IPS DF 19.7 (cell line): ENCODE measurements at places on chromosomes 12 and 14.

DNA sequence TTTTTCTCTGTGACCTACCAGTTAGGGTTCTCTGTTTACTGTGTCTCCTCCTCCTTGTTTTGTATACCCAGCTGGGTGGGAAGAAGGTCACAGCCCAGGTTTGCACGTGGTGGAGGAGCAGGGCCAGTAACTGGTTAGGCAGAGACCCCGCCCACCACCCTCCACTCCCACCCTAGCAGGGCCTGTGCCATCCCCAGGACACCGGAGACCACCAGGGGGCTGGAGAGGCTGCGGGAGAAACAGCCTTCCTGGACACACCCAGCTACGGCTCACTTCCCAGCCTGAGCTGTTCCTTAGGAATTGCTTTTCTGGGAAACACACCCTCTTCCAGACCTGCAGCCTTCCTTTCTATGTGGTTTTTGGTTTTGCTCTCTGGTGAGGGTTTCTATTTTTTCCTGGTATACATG, 21.1 kb downstream of the BDKRB2 start:
- peak; percentile 9 for DNase-seq

DNA sequence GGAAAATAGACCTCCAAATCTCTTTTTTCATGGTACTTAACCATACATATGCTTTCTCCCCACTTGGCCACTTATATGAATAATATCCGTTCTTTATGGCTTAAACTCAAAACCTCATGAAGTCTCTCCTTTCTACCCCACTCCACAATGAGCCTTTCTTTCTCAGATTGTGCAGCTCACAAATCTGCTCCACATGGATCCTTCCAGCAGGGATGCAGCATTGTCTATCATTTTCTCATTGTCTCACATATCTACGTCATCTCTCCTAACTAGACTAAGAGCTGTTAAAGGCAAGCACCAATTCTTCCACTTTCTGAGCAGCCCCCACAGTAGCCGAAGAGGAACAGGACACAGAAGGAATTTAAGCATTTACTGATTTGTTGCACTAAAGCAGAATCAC, 106.4 kb downstream of the HECTD4 start:
- DNase-seq, result no peak

- DNase-seq, result no peak
Measured at GRCh38 chr14:50826681-50827080, 4.3 kb downstream of the NIN start.

DNA sequence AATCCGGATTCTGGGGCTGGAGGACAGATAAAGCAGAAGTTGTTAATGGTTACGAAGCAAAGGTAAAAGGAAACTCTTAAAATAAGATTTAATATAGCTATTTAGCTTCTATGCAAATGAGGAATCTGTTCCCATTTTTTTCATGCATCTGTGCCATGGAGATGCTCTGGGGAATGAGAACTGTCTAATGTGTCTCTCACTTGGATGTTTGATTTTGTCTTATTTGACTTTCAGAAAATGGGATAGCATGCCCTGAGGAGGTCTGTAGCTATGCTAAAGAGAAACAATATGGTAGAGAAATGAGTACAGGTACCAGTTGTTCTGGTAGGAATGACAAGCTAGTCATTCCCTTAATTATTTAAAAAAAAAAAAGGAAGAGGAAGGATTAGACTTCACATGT, 24.3 kb downstream of the C12orf76 start:
- DNase-seq, result no peak

- no peak for DNase-seq
Measured at GRCh38 chr14:78227248-78228077, 57.3 kb downstream of the NRXN3 start.

DNA sequence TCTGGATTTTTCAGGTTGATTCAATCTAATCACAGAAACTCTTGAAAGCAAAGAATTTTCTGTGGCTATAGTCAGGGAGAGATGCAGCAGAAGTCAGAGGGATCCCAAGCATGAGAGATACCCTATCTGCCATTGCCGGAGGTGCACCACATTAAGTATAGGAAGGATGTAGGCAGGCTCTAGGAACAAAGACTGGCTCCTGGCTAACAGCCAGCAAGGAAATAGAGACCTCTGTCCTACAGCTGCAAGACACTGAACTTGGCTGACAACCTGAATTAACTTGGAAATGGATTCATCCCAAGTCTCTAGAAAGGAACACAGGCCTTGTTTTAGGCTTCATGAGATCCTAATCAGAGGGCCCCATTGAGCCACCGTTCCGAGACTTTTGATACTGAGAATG, 364.9 kb upstream of the FLRT2 start:
- DNase-seq, result no peak

DNA sequence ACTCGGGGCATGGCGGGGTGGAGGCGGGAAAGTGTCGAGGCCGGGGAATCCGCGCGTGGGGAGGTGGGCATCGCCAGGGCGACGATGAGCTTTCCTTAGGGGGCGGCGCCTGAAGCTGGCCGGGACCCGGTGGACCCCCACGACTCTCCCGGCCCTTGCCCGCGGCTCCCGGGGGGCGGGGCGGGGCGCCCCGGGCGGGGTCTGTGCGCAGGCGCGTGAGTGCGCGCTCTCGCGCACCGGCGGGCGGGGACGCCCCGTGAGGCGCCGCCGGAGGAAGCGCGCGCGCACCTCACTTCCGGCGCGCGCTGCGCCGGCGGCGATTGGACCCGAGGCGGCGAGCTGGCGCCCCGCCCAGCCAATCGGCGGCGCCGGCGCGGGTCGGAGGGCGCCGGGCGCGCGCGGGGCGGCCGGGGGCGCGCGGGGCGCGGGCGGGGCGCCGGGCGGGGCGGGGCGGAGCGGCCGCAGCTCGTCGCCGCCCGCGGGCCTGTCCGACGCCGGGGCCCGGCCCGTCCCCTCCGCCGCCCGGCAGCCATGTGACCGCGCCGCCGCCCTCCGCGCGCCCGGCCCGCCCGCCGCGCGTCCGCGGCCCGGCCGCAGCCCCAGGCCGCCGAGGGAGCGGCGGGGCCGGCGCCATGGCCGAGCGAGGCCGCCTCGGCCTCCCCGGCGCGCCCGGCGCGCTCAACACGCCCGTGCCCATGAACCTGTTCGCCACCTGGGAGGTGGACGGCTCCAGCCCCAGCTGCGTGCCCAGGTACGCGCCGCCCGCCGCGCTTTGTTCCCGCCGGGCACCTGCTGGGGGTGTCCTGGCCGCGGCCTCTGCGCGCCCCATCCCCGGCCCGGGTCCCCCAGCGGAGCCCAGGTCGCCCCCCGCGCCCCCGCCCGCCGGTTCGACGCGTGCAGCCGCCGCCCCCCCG, at the start of gene PACS2:
TSS of gene PACS2 (plus strand) at position 462 of the 914 bp plus-strand sequence. CDS start at position 633, 171 bp downstream.
- no peak for DNase-seq

GRCh38 chr12:105706321-105706972, 376.0 kb downstream of the C12orf75 start:
- no peak for DNase-seq

GRCh38 chr12:65536876-65537681, 258.6 kb downstream of the MSRB3 start:
- no peak for DNase-seq

- DNase-seq, result no peak
Measured at GRCh38 chr12:27284751-27285150, 40.7 kb downstream of the STK38L start.

- DNase-seq, result no peak
Measured at GRCh38 chr12:53712059-53712643, 15.1 kb downstream of the CALCOCO1 start.

DNA sequence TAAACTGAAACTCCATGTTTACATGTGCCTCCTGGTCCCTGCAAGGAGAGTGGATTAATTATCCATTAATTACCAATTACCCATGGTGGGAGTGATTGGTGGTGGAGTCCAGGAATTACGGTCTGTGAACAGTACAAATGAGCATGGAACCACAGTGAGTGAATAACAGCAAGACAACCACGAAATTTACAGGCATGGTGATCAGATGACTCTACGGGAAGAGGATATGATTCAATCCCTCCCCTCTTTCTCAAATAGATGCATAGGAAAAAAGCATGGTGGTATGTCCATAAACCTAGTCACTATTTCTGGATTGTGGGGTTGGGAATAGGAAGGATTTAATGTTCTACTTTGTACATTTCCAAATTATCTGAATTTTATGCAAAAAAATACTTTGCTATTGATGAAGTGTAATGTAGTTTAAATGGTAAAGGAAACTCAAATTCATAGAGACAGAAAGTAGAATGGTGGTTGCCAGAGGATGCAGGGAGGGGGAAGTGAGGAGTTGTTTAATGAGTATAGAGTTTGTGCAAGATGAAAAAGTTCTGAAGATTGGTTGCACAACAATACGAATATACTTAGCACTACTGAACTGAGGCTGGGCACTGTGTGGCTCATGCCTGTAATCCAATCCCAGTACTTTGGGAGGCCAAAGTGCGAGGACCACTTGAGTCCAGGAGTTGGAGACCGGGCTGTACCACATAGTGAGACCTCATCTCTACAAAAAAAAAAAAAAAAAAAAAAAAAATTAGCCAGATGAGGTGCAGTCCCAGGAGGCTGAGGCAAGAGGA, 41.2 kb upstream of the C12orf75 start:
- DNase-seq, result no peak

- DNase-seq, result no peak
Measured at GRCh38 chr12:47111392-47111778, 31.6 kb upstream of the AMIGO2 start.

DNA sequence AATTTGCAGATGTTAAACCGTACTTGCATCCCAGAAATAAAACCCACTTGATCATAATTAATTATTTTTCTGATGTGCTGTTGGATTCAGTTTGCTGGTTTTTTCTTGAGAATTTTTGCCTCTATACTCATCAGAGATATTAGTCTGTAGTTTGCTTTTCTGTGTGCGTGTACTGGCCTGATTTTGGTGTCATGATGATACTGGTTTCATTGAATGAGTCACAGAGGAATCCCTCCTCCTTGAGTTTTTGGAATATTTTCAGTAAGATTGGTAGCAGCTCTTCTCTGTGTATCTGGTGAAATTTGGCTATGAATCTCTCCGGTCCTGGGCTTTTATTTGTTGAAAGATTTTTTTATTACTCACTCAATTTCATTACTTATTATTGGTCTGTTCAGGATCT, 100.4 kb upstream of the PMCH start:
- DNase-seq, result no peak

- no peak for DNase-seq
Measured at GRCh38 chr12:47282206-47282605, 202.4 kb upstream of the AMIGO2 start.

- no peak for DNase-seq
Measured at GRCh38 chr14:91016800-91017410, 43.5 kb downstream of the RPS6KA5 start.

GRCh38 chr12:51419425-51420193, 5.0 kb upstream of the SLC4A8 start:
- DNase-seq, result no peak

GRCh38 chr12:77725611-77726010, 105.1 kb upstream of the NAV3 start:
- no peak for DNase-seq

- DNase-seq, result no peak
Measured at GRCh38 chr12:71565535-71565934, 98.1 kb downstream of the ZFC3H1 start.

GRCh38 chr12:93979189-93979588, 169.2 kb upstream of the PLXNC1 start:
- no peak for DNase-seq

DNA sequence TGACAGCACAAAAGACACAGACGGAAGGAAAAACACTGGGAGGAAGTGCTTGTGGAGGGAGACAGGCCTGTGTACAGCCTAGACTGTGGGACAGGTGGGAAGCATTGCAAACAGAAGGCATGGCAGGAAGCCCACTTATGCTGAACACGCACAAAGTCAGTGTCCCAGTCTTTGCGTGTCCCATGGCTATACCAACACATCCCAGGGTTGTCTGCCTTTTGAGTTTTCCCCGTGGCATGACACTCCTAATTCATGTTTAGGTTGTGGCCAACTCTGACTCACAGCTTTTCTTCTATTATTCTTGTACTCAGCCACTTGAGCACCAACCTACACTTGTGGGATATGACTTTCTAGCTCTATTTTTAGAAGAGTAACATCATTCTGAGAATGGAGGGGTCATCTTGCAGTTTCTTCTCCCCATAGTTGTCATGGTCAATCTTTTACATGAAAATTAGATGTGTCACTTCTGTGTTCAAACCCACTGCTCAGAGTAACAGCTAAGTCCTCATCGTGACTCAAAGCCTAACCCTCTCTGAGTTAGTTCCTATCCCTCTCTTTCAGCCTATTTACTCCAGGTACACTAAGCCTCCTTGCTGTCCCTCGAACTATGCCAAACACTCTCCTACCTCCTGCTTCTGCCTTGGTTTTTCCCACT, 27.5 kb upstream of the JPH4 start:
- no peak for DNase-seq
